ENCODE measurements at places on chromosomes 6 and 20.

DNA sequence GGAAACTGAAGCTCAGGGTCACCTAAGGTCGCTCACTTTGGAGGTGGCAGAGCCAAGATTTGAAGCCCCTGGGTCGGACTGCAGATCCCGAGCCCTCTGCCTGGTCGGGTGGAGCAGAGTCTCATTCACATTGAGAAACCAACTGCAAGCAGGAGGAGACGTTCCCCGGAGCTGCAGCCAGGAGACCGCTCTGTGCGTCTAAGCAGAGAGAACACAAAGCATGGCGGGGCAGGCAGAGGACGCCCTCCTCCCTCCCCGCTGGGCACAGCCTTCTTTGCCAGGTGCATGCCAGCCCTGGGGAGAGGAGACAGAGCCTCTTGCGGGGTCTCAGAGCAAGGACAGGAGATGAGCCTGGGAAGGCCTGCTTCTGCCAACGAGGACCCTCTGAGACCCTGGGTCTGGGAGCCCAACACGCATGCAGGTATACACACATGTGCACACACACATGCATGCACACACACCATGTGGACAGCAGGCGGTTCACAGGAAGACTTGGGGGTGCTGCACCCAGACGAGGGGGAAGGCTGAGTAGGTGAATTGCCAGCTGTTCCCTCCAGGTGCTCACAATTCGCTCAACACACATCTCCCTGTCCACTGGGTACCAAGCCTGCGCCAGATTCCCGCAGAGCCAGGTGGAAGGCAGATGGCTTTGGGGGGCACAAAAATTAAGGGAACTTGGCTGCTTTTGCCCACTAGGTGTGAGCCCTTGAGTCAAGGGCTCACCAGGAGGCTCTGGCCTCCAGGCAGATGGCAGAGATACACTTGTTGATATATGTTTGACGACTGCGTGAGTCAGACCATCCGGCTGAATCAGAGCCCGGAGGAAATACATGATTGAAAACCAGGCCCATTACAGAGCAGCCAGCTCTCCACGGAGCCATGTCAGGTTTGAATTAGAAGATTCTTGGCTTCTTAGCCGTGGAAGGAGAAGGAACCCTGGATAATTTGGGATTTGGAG lies 5.5 kb upstream of the NTSR1 start:
- no peak for DNase-seq

- no peak for DNase-seq
Observed at GRCh38 chr6:36123270-36124139, 6.8 kb upstream of the MAPK13 start.

- no peak for DNase-seq
Observed at GRCh38 chr6:112990971-112991370, 643.8 kb downstream of the RFPL4B start.

GRCh38 chr6:47581591-47581990 lies 104.0 kb downstream of the CD2AP start:
- DNase-seq = no peak

- no peak for DNase-seq
Observed at GRCh38 chr20:62479156-62479555, 3.4 kb upstream of the GATA5 start.

DNA sequence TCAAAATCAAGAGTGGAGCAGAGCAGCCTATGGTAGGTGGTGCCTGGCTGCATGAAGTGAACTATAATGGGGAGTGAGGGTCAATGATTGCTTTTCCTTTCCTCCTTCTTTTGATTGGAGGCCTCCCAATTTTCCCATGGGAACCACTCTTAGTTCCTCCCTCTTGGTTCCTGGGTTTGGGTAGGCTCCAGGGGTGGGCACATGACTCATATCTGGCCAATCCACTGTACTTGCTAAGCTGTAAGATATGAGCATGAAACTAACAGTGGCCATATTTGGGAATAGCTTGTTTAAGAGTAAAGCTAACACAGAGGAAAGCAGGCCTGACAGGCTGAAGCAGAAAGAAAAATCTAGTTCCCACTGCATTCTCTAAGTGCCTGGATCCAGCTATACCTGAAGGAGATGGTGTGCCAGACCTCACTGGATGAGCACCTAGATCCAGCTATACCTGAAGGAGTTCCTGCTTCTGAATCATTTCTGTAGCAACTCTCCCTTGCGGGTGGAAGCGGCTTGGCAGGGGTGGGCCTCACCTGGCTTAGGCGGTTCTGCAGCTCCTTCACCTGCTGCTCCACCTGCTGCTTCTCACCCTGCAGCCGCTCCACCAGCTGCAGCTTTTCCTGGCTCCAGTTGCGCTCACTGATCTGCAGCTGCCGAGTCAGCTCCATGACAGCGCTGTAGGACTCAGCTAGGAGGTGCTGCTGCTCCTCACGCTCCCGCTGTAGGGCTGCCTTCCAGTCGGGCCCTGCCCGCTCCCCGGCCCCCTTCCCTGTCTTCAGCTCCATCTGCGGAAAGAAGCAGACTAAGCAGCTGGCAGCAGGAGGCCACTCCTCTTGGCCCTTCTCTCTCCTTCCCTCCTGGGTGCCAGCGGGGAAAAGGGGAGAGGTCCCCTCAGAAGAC lies 29.0 kb upstream of the DSN1 start:
- no peak for DNase-seq

DNA sequence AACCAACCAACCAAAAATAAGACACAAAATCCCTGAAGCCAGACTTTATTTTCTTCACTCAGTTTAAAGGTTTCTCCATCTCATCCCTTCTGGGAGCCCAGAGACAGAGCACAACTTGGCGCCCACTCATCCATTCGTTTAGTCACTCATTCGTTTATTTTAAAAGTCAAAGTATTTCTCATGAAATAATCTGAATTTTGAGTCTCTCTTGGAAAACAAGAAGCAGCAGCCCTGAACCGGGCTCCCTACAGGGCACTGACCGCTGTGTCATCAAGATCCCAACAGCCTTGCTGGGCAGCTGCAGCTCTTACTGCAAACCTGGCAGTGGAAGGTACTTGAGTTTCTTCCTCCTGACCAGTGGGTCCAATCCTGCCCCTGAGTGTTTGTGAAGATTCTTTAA lies 171.6 kb downstream of the THBS2 start:
- no peak for DNase-seq

DNA sequence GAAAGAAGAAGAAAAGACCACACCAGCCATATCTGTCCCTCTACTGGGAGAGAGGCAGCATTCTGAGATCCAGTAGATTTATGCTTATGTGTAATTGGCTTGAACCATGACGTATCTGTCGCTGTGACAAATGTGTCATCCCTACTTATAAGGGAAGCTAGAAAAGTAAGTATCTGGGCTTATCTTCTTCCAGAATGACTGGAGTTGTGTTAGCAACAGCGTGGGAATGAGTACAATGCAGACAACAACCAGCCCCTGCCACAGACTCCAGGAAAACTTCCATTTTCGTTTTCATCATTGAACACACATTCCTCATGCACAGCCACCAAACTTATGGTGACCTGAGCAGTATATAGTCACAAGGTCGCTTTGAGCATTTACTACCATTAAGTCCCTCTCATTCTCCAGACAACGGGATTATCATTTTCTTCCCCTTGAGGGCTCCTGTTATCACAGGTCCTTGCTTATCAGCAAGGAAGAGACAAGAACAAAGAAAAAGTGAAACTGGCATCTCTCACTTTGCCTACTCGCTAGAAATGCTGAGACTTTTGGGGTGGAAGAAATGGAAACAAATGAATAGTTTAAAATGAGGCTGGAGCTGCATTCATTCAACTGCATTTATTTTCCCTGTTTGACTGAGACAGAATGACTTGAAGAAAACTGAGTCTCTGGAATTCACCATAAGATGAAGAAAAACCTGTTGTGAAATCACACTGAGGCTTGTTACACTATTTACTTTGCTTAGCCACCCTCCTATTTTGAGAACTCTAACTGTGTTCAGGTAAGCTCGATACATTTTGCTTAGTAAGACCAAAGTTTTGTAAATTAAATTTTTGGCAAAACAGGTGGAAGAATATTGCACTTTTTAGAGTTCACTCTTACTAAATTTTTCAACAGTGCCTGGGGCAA lies 149.3 kb upstream of the FOXQ1 start:
- no peak for DNase-seq

DNA sequence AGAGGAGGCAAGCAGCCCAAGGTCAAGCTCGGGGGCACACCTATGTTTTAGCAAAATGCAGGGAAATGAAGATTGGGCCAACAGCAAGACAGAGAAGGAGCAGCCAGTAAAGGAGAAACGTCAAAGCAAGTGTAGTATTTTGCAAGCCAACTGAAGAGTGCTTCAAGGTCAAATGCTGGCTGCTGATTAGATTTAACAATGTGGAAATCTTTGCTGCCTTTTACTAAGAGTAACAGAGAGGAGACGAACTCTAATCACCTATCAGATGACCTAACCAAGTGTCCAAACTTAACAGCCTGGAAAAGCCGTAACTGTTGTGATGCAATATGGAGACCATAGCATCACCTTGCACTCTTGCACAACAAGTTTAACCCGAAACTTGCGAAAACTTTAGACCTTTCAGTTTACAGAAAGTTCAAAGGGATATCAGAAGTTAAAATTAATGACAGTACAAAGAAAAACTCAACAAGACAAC lies 30.4 kb downstream of the AKIRIN2 start:
- DNase-seq = no peak

DNA sequence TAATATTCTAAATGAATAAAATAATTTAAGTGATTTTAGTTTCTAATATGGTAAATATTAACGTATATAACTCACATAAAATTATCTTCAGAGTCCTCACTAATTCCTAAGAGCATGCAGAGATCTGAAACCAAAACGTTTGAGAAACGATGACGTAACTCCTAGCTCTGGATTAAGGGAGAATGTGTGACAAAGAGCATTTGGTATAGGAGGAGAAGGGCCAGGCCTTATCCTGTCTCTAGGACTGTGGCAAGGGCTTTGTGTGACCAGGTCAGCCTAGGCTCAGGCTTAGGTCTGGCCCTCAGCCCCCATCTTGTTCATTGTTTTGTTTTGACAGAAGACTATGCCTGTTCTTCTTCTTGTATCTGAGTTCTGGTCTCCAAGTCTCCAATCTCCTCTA lies 19.2 kb upstream of the POLR1H start:
- no peak for DNase-seq

DNA sequence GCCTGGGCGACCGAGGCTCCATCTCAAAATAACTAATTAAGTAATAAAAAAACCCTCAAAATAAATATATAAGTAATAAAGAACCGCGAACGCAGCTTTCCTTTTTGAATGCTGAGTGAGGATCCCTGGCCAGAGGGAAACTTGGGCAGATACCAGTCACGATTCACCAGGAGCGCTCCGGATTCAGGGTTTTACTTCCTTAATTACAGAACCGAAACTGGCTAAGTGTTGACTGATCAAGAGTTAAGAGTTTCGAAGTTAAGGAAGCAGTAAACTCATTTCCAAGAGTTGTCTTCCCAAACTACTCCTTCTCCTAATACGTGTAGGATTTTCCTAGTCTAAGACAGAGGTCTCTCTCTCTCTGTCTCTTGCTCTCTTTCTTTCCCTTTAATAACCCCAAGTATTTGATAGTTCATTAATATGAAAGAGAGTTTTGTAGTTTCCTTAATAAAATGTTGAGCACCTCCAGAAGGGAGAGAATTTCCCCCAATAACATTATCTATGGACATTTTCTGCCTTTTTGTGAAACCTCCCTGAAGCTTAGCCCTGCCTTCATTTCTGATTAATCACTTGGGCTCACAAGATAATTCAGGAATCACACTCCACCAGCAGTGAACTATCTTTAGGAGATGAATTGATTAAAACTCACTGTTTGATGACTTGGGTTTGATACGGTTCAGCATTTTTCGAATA lies 61.4 kb upstream of the ZNF217 start:
- no peak for DNase-seq

GRCh38 chr20:9993137-9993536 lies 41.6 kb upstream of the ANKEF1 start:
- DNase-seq = no peak

GRCh38 chr6:85975957-85976356 lies 333.3 kb upstream of the SYNCRIP start:
- no peak for DNase-seq

- DNase-seq = no peak
Observed at GRCh38 chr20:5844063-5844681, 94.0 kb downstream of the SHLD1 start.

- no peak for DNase-seq
Observed at GRCh38 chr6:2818593-2818992, 23.1 kb downstream of the SERPINB1 start.

DNA sequence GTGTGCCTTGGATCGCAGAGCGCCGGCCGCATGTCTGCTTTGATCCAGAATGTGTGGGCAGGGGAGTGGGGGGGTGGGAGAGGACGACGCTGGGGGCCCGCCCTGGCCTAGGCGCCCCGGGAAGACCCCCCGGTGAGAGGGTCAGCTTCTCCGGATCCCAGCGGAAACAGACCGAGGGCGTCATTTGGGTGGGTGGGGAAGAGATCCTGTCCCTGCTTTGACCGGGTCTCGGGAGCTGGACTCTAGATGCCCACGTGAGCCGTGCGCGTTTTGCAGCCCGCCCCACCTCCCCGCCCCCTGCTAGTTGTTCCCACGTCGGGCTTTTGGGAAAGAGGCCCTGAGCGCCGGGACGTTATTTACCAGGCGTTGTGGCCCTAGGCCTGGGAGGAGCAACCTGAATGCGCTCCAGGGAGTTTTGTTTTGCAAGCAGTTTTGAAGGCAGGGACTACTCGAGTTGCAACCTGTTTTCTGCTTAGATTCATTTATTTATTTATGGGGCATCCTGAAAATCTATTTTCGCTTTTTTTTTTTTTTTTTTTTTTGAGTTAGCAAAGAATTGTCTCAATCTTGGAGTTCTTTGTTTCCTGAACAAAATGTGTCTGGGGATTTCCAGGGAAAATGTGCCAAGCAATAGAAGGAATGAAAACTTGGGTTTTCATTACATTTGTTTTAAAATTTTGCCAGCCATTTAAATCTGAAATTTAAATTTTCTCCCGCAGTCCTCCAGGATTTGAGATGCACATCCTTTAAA lies 1.6 kb downstream of the DSP start:
- no peak for DNase-seq

- peak; percentile 13 for DNase-seq
Observed at GRCh38 chr20:51563486-51564332, 21.2 kb upstream of the NFATC2 start.

DNA sequence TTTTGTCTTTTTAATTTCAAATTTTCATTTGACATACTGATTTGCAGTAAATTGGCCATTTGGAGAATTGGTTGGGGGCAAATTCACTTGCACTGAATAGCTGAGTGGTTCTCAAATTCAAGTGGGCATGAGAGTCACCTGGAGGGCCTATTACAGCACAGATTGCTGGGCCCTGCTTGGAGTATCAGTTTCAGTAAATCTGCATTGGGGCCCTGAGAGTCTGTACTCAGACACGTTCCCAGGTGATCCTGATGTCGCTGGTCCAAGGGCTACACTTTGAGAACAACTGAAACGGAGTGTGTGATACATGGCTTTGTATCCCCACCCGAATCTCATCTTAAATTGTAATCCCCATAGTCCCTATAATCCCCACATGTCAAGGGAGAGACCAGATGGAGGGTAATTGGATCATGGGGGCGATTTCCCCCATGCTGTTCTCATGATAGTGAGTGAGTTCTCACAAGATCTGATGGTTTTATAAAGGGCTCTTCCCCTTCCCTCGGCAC lies 115.9 kb downstream of the KLHL32 start:
- no peak for DNase-seq

DNA sequence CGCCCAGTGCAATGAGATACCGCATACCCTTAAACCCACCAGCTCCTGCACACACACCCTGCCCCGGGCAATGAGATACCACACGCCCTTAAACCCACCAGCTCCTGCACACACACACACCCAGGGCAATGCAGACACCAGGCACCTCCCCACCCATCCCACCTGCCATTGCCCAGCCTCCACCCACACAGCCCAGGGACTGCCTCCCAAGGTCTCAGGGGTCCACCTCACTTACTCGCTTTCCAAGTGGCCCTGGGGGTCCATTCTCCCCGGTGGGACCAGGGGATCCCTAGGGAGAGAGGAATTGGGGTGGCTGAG lies 24.0 kb downstream of the COL11A2 start:
- no peak for DNase-seq

GRCh38 chr6:83051377-83052172 lies 14.1 kb downstream of the UBE3D start:
- DNase-seq = no peak
